NCI-H187 (cell line): ENCODE measurements at places on chromosomes 11 and 22.

GRCh38 chr11:119974467-119974866 is 163.4 kb downstream of the TRIM29 start:
- DNase-seq: no peak

DNA sequence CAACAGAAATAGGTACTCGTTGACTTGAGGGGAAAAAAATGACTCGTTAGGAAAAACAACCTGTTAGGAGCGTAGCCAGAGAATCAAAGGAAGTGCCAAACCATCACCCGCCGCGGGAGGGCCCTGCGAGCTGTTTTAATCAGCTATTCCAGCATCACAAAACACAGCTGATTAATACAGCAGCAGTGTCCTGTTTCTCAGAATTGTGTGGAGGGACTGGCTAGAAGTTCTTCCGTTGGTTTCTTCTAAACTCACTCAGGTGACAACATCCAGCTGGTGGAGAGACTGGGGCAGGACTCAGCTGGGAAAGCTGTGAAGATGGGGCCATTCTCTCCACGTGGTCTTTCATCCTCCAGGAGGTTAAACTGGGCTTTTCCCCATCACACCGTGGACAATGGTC is 28.0 kb downstream of the HSPA8 start:
- DNase-seq: no peak

DNA sequence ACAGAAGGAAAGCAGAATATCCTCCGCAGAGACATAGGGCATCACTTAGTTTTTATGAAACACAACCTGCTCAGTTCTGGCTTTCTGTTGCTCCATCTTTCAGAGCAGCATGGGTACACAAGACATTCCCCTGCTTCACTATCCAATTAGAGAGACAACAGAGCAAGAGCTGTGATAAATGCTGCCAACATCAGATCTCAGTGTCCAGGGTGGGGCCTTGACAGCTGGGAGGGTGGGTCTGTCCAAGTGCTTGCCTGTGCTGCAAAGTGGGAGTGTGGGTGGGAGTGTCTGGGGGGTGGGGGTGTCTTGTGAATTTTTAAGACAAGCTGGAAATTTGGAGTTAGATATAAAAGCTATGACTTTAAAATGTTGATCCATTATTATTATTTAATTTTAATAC is 369.6 kb downstream of the TENM4 start:
- no peak for DNase-seq

DNA sequence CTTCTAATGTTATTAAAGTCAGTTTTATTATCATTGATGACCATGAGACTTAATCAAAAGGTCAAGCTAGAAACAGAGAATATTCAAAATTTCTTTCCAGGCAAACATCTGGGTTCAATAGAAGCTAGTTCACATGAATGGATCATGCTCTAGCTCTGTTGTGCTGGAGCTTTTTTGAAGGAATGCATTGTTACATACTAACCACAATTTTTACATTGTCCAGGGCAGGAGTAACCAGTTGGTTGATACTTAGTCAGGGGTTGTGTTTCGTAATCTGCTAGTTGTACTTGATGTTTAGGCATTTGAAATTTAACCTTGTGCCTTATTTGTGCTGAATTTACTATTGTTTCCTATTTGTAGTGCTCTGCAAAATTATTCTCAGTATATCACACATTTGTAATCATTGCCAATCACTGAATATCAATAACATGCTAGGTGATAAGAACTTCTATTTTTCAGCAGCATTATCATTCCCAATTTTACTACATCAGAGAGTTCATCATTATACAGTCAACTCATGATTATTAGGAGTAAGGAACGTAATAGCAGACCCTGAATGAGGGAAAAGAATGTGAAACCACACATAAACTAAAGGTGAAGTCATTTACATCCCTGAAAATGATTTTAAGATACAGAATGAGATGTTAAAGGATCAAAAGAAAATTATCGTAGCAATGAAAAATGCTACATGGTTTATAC is 23.2 kb downstream of the NF2 start:
- no peak for DNase-seq

DNA sequence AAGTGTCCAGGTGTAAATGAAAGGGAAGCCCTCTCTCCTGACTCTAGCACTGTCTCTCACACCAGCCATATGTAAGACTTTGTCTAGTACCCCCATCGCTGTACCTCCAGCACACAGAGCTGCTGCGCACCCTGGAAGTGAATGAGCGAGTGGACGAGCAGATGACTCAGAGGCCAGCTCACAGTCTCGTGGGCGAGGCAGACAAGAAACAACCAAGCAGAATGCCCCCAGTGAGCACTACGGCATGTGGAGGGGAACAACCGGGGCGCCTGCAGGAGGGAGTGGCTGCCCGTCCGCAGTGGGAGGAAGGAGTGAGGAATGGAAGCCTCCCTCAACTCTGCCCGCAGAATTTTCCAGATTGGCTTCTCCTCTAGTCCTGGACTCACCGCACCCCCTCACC is 46.4 kb downstream of the MCM5 start:
- DNase-seq: no peak

DNA sequence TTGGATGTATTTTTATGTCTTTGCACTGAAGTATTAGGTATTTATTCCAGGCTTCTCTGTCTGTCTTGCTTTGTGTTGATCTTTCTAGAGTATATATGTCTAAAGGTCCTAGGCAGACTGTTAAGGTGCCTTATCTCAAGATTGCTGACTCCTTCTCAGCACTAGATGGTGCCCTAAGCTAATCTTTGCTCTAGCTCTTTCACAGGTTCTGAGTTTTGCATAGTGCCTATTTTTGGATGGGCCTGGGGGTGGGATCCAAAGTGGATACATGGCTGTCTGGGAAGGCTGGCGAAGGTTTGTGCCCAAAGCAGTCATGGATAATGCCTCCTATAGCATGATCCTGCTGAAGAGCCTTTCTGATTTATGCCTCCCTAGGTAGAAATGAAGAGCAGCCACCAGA is 154.9 kb downstream of the TRPC6 start:
- no peak for DNase-seq

GRCh38 chr11:2535673-2536439 is 91.0 kb downstream of the KCNQ1 start:
- DNase-seq: no peak

DNA sequence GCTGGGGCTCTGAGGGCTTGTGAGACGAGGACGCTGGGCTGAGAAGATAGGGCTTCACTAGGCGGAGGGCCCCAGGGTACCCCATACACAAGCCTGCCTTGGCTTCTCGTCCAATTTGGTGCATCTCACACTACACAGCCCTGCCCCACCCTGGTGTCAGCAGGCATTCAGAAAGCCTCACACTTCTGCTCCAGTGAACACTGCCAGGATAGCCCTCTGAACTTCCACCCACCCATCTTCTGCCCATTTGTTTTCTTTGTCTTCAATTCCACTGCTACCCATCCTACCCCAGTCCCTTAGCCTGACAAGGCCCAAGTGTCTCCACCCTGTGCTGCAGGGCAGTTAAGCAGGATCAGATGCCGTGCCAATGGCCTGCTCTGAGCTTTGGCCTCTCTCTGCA is 1.9 kb upstream of the BUD13 start:
- no peak for DNase-seq

GRCh38 chr11:102647430-102647829 is 22.3 kb upstream of the MMP20 start:
- DNase-seq: no peak

DNA sequence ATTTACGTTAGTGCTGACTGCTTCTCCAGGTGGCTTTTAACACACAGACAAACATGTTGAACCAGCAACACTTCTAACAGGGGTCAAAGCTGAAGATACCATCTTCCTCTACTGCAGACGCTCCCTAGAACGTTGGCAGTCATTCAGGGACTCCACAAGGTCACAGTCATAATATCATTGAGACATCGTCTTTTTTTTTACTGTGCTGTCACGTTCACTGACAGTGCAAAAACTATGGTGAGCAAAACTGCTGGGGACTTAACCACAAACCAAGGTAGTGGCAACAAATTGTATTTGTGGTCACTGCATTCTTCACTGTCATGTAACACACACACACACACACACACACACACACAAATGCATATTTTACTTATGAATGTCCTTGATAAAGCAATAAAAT is 244.9 kb downstream of the CASP12 start:
- no peak for DNase-seq

GRCh38 chr11:113134626-113135025 is 173.4 kb downstream of the NCAM1 start:
- DNase-seq: no peak

DNA sequence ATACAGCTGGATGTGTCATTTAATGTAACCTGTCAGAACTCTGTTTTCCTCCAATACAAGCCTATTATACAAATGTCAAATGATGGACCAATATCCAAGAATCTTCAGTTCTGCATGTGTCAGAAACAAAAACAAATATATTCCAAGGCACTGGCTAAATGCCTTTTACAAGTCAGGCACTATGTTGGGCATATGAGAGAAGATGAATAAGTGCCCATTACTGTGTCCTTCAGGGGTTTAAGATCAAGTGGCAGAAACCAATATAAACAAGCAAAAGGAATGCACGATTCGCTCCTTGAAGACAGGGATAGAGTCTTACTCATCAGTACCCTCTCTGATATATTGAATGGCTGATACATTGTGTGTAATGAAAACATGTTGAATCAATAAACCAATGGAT is 254.4 kb downstream of the TTC28 start:
- no peak for DNase-seq

GRCh38 chr22:30324014-30324730 is 2.6 kb downstream of the TBC1D10A start:
- DNase-seq: no peak

DNA sequence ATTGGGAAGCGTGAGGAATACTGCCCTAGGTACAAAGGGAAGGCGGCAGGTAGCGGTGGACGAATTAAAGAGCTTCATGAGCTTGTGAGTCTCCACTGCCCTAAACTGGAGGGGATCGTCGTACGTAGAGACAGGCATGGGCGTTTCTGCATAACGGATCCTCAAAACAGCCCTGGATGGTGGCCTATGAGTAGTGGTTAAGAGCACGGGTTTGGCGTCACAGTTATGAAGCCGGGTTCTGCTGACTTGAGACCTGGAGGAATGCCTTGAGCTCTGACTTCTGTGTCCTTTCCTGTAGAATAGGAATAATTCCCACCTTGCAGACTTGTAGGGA is 335 bp downstream of the TMEM138 start:
- no peak for DNase-seq

GRCh38 chr11:66022401-66023185 is 3.7 kb downstream of the CATSPER1 start:
- no peak for DNase-seq

DNA sequence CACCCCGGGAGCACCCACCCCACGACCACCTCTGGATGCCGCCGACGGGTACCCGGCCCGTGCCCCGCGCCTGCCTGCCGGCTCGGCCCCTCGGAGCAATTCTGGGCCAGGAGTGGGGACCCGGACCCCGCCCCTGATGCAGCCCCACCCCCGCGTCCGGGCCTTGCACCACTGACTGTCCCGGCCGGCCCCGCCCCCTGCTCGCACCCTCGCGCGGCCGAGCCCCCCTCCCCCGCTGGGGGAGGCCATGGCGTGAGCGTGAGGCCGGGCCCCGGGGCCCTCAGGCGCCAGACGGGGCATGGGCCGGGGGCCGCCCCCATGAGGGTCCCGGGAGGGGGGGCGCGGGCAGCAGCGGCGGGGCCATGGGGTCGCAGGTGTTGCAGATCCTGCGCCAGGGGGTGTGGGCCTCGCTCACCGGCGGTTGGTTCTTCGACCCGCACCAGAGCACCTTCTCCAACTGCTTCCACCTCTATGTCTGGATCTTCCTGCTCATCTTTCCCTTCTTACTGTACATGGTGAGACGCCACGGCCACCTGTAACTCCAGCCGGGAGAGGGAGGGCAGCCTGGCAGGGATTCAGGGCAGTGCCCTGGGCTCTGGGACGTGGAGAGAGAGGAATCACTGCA is 486 bp downstream of the PCNX3 start:
- DNase-seq: no peak

DNA sequence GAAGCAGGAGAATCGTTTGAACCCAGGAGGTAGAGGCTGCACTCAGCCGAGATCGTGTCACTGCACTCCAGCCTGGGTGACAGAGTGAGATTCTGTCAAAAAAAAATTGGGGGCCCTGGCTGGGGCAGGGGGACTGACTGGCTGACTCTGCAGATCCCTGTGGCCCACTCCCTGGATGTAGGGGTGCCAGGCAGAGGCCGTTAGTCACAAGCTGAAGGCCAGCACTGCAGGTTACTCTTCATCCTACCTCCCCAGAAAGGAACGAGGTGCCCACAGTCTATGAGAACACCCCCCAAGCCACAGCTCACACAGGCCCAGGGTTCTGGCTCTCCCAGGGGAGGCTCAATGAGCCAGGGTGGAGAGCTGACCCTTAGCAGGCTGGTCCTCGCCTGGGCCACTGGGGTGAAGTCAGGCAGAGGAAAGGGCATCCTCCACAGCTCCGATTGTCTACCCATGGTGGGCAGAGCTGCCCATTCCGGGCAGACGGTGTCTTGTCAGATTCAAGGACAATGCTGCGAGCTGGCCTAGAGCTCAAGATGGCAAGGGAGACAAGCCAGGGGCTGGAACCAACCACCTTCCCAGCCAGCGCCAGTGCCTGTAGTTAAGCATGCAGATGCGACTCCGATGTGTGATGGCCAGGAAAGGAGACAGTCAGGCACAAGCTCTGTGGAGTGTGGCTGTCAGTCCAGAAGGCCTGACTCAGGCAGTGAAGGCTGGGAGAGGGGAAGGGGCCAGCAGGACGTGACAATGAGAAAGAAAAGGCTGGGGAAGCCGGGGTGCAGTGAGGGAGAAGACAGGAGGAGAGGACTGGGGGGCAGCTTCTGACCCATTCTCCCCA is 12.4 kb downstream of the C11orf24 start:
- DNase-seq: no peak

GRCh38 chr22:50248196-50249081 is 2.6 kb downstream of the HDAC10 start:
- DNase-seq: no peak

DNA sequence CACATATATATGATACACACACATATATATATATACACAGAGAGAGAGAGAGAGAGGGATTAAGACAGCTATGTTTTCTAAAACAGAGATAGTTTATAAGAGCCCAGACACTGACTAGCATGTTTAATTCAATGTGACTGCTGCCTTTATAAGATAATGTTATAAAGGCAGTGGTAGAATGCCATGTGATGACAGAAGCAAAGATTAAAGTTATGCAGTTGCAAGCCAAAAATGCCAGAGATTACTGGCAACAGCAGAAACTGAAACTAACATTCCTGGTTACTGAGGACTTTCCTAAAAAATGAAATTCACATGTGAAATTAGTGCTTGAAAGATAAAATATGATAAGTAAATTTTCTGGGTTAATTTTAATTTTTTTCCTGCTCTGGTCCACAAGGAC is 1888.9 kb downstream of the LRRC4C start:
- no peak for DNase-seq

GRCh38 chr22:19940536-19941364 is 822 bp upstream of the COMT start:
- no peak for DNase-seq

- no peak for DNase-seq
These were observed 54.5 kb upstream of the ZBTB44 start for GRCh38 chr11:130369141-130369691.

- no peak for DNase-seq
These were observed 1.6 kb downstream of the ANKRD42 start for GRCh38 chr11:83195143-83195466.
